ENCODE measurements at places on chromosomes 6 and 20.

GRCh38 chr6:53281518-53282215, 67.1 kb downstream of the ELOVL5 start:
- no peak for DNase-seq

- no peak for DNase-seq
These were observed 678.6 kb upstream of the CITED2 start for GRCh38 chr6:140052736-140053729.

DNA sequence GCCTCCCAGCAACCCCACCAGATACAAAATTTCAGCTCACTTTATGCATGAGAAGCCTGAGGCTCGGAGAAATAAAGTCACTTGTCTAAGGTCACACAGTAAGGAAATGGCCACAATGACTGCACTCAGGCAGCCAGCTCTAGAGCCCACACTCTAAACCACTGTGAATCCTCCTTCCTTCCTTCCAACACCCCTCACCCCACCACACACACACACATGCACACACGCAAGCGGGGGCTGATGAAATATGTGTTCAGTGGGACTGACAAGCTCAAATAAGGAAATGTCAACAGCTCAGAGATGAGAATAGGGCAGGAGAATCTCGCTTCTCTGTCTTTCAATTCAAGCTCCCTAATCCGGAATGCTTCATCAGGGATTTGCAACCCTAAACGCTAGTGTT, 6.0 kb upstream of the BPIFA1 start:
- no peak for DNase-seq

- no peak for DNase-seq
These were observed 4.3 kb downstream of the BMP6 start for GRCh38 chr6:7730001-7730783.

GRCh38 chr20:40641202-40641601, 47.8 kb downstream of the MAFB start:
- DNase-seq: no peak

DNA sequence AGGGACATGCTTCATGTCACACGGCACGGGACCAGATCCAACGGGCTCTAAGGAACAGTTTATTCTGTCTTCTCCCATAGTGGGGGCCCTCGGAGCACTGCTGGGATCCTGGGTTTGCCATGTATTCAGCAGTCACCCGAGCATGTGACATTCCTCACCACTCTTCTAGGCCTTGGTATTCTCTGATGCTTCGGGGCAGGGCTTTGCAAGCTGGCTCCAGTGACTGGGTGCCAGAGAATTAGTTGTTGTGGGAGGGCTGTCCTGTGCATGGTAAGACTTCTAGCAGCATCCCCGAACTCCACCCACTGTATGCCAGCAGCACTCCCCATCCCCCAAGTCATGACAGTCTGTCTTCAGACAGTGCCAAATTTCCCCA, 5.4 kb downstream of the CCN5 start:
- DNase-seq: no peak
